ENCODE measurements at places on chromosomes 1 and 21.

DNA sequence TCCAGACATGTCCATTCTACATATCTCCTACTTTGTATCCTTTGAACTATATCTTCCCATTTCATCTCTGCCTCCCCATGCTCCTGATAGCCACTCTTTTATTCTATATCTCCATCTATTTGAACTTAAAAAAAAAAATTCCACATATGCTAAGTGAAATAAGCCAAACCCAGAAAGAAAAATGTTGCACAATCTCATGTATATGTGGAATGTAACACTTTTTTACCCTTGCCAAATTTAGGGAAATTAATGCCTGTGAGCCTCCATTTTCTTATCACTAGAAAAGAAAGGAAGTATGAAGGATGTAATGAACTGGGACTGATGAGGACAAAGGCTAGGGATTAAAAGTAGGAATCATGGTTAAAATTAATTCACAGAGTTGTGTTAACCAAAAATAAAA is 53.5 kb downstream of the RGS13 start:
- DNase-seq: no peak

DNA sequence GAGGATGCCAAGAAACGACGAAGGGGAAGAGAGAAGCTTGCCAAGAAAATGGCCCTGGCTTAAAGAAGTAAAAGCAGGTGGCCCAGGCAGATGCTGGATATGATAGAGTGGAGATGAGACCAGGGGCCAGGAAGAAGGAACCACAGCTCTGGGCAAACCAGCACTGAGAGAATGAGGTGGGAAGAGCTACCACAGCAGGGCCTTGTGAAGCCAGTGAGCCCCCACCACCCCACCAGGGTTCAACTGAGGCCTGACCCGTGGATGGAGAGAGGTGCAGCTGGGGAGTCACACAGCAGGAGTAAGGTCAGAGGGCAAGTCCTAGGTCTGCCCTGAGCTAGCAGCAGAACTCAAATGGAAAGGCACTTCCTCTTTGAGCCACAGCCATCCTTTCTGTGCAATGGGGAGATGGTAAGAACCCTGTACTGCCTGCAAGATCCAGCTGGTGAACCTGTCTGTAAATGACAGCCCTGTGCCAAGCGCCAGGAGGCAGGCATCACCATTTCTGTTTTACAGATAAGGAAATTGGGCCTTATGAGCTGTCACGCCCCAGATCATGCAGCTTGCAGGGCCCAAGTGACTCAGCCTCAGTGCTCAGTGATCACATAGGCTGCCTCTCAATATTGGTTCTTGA is 8.5 kb downstream of the SH3BGRL3 start:
- no peak for DNase-seq

GRCh38 chr21:33374080-33374449 is 29.1 kb upstream of the IFNGR2 start:
- DNase-seq: no peak

- DNase-seq: no peak
Observed at GRCh38 chr21:16193496-16194094, 463.8 kb downstream of the USP25 start.

DNA sequence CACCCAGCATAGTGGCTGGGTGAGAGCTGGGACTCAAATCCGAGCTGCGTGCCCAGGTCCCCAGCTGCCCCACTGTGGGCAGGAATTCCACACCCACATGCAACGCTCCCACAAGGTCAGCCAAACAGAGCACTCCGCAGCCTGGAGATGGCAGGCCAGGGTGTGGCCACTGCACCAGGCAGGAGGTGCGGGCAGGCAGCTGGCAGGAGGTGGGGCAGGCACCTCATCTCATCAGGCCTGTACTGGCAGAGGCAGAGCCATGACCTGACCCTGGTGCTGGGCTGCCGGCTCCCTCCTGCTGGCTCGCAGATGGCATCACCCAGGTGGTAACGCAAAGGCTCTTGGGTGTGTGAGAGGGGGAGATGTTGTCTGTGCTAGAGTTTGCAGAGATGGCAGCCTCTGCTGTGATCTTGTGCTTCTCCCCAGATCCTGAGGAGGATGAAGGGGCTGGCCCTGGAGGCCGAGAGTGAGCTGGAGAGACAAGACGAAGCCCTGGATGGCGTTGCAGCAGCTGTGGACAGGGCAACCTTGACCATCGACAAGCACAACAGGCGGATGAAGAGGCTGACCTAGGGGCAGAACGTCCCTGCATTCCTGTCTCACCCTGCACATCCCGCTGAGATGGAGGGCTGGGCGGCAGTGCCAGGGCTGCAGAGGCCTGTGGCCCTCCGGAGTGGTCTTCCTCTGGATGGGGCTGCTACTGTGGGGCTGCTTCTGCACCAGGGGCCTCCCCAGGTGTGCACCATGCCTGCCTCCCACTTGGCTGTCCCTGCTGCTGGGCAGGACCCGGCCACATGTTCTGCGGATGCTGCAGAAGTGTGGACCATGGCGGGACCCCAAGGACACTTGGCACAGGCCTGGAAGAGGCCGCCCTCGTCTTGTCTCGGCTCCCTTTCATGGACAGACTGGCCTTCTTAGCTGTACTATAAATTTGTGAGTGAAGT is 35.1 kb upstream of the PRSS38 start:
- no peak for DNase-seq

GRCh38 chr1:76048219-76048618 is 26.3 kb upstream of the ST6GALNAC3 start:
- DNase-seq: no peak

DNA sequence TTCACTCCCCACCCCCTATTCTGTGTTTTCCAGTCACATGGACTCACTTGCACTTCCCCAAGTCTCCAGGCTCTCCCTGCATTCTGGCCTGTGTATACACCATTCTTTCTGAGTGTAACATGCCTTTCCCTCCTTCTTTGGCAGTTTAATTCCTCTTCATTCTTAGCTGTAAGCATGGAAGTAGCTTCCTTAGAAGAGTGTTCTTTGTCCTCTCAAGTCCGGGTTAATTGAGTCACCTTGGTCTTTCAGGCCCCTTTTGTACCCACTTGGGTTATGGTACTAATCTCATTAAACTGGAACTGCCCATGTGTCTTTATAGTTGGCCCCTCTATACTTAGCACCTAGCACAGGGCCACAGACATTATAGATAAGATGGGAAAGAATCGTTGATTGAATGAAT is 525.3 kb upstream of the ADGRL4 start:
- no peak for DNase-seq

GRCh38 chr1:205601205-205601604 is 30.6 kb downstream of the ELK4 start:
- no peak for DNase-seq

DNA sequence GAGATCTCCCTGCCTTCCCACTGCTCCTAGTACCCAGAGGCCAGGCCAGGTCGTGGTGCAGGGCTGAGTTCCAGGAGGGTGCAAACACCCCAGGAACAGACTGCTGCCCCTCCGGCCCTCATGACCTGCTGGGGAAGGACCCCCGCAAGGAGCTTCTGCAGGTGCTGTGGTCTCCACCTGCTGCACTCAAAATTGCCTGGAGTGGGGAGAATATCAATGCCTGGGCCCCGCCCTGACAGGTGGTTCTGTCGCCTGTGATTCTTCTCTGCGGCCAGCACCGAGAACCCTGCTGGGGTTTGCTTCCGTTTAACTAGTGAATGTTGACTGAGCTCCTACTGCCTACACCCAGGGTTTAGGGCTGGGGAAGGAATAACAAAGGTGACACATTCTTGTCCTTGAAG is 2.1 kb upstream of the TFF3 start:
- no peak for DNase-seq

GRCh38 chr1:180236698-180237509 is 6.8 kb downstream of the LHX4 start:
- DNase-seq: no peak

DNA sequence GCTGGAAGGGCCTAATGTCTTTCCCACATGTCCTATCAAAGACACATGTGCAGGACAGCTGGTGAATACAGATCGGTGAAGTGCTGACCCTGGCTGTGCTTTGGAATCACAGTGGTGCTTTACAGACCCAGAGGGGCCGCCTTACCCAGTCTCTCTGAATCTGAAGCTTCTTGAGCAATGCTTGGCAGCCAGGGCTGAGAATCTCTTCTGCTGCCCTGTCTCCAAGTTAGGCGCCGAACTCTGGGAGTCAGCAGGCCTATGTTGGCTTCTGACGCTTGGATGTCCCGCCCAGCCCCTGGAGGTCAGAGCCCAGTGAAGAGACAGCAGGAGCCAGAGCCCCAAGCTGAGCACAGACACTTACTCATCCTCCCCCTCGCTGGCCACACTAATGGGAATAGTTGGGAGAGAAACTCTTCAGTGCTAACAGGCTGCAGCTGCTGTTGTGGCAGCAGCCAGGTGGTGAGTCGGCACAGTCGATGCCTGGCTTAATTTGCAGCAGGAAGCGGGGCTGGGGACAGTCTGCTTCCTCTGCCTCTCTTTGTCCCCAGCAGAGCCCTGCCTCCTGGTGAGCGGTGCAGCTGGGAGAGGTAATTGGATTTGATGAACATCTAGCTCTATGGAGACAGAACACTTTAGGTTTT is 68.1 kb downstream of the URB2 start:
- DNase-seq: no peak

DNA sequence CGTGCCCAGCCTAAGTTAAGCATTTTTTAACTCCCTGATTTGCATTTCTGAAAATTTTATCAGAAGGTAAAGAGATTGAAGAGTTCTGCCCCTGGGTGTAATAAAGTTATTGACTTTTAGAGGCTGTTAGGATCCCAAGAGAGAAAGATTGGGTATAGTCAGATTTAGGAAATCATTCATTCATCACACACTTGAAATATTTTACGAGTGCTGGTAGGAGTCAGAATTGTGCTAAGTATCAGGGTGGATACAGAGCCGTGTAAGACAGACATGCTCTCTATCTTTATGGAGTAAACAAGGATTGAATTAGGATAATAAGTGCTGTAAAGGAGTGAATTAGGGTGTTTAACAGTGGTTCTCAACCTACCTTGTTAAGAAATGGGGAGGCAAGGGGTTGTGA is 3.0 kb downstream of the SZT2 start:
- DNase-seq: no peak

DNA sequence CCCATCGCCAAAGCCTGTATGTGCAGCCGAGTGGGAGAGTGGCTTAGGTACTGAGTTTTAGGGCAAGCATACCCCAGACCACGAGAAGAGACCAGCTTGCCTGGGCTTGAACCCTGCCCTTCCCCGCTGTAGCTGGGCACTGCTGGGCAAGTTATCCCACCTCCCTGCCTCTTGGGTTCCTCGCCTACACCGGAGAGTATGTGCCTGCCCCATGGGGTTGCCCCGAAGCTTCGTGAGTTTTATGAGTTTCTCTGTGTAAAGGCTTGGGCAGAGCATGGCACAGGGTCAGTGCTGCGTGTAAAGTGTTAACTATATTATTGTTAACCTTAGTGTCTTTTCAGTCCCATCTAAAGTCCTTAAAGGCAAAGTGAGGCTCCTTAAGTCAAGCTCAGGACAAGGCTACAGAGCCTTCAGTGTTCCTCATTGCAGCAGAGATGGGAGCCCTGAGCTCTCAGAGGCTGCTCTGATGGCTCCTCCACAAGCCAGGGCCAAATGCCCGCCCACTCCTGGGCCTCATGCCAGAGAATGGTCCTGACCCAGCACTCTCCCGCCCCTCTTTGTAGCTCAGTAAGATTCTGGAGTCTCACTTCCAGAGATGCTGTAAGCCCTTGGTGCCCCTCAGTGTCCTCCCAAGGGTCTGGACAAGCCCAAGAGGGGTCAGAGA is 37.0 kb upstream of the KCNA10 start:
- DNase-seq: peak; percentile 68

- DNase-seq: no peak
Observed at GRCh38 chr21:38082936-38083485, 166.8 kb upstream of the KCNJ6 start.

GRCh38 chr1:212968368-212968863 is 18.1 kb downstream of the VASH2 start:
- DNase-seq: no peak

DNA sequence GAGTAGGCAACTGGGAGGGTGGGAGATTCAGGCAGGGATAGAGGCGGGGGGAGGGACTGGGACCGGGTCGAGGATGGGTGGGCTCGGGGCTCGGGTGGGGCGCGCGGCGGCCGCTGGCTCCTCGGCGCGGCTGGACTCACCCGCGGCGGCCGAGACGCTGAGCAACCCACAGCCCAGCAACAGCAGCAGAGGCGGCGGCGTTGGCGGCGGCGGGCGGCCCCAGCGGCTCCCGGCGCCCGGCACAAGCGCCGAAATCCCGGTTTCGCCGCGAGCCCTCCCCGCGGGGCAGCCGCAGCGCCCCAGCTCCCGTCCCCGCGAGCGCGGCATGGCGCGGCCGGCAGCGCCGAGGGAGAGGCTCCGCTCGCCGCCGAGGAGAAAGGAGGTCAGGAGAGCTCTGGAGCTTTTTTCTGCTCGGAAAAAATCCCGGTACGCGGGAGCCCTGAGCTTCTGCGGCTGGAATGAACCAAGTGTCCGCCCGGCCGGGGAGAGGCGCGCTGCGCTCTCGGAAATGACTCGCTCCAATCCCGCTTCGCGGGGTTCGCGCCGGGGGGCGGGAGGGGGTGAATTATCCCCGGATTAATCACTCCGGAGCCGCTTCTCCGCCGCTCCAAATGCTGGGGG is at the start of gene CSMD2:
Gene CSMD2 (minus strand): TSS at position 460 of the 621 bp plus-strand sequence. CDS start 133 bp downstream, at position 327.
- DNase-seq: peak; percentile 73

DNA sequence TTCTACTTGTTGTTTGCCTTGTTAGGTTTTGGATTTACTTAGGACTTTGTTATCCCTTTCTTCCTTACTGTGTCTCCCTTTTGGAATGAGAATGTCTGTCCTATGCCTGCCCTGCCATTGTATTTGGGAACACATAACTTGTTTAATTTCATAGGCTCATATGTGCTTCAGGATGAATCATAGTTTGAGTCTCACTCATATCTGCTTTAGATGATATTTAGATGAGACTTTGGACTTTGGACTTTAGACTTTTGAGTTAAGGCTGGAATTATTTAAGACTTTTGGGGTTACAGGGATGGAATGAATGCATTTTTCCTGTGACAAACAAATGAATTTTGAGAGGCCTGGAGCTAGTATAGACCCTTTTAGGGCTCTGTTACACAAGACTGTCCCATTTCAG is 33.4 kb downstream of the PSMG1 start:
- no peak for DNase-seq

DNA sequence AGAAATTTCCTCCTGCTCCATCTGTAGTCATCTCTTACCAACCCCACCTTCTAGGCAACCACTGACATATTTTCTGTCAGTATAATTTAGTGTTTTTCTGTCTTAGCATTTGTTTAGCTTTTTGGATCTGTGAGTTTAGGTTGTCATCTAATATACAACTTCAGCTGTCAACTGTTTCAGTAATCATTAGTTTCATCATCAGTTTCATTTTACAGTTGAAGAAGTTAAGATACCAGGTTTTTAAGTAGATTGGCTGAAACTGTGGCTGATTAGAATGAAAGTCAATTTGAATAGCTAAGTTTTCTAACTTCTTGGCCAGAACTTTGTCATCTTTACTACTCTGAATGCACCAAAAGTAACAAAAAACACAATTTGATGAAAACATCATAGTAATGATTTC is 1957.3 kb downstream of the NCAM2 start:
- no peak for DNase-seq

- no peak for DNase-seq
Observed at GRCh38 chr1:11027316-11027715, 14.9 kb downstream of the TARDBP start.

- no peak for DNase-seq
Observed at GRCh38 chr1:34879230-34879629, 19.7 kb upstream of the SMIM12 start.

DNA sequence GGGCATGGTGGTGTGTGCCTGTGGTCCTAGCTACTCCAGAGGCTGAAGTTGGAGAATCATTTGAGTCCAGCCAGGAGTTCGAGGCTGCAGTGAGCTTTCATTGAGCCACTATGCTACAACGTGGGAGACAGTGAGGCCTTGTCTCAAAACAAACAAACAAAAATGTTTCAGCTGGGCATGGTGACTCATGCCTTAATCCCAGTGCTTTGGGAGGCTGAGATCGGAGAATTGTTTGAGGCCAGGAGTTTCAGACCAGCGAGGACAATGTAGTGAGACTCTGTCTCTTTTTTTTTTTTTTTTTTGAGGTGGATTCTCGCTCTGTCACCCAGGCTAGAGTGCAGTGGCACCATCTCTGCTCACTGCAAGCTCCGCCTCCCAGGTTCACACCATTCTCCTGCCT is 5.0 kb upstream of the RPL5 start:
- DNase-seq: no peak
